ENCODE measurements at places on chromosomes 16 and 17.
A peak's percentile ranks its signal among the peaks of the same experiment; 100 is the strongest.

DNA sequence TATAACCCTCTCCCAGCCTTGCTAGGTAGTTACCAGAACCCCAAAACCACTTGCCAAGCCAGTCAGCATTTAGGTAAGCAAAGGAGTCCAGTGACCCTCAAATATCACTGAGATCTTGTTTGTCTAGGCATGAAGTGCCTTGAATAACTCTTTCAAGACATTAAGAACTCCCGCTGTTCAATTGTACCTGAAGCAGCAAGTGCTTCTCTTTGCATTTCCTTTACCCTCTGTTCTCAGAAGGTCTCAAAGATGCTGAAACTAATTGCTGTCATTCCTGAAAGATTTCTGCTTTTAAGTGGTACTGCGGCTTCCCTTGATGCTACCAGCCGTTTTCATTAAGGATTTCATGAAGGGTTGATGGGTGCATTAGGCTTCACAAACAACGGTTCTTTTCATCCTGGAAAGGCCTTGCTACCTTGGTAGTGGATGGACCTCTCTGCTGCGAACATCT lies 142.7 kb downstream of the PITPNC1 start:
- DNase-seq = no peak

DNA sequence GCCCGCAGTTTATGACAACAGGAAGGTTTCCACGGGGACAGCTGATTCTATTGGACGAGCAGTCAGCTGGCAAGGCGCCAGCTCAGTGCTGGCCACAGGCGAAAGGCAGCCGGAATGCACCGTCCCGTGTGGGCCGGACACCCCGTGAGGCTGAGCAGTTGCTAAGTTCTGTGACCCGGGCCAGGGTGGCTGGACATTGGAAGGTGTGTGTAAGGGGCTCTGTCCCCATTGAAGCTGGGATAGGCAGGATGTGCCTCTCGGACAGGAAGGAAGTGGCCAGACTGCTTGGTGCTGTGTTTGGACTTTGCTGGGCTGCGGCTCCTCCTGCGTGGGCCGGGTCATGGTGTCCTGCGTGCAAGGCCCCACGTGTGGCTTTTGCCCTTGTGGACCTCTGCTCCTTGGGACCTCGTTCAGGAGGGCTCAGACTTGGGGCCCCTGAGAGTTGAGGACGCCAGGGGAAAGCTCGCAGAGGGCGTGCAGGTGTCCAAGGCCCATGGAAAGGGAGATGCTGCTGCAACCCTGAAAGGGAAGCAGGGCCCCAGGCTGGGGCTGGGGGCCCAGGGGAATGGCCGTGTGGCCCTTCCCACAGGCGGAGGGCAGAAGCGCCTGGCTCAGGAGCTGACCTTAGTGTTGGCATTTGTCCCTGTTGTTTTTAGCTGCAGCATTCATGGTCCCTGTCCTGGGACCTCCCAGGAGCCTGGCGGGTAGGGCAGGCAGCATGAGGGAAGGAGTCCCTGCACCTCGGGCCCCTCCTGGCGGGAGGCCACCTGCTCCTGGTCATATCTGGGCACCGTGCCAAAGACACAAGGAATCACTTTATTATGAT lies 10.0 kb downstream of the BAIAP2 start:
- DNase-seq = peak; percentile 42

GRCh38 chr16:74169687-74170376 lies 126.8 kb upstream of the PSMD7 start:
- DNase-seq = peak; percentile 25

DNA sequence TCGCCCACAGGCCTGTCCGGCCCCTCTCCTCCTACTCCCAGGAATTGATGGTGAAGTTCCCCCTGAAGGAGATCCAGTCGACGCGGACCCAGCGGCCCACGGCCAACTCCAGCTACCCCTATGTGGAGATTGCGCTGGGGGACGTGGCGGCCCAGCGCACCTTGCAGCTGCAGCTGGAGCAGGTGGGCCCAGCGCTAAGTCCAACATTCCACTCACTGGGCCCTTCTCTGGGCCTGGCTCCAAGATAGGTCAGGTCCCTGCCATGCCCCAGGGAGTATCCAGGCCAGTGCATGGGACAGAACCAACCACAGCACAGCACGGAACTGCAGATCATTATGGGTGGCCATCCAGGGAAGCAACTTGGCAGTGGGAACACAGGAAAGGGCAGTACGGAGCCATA lies 9.9 kb upstream of the ALKBH5 start:
- no peak for DNase-seq

GRCh38 chr17:27345141-27345904 lies 51.4 kb downstream of the WSB1 start:
- no peak for DNase-seq

DNA sequence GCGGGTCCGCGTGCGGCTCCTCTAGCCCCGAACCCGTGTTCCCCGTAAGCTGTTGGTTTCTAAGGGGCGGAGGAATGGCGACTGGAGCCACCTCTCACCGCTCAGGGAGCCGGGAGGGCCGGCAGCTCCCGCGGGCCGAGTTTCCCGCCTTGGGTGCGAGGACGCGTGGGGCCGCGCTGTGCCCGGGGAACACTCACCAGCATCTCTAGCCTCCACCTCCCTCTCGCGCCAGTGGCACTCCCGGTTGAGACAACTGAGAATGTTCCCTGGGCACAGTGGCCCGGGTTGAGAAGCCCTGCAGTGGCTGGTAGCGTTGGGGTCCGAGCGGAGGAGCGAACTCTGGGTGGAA lies 560 bp downstream of the TELO2 start:
- no peak for DNase-seq

DNA sequence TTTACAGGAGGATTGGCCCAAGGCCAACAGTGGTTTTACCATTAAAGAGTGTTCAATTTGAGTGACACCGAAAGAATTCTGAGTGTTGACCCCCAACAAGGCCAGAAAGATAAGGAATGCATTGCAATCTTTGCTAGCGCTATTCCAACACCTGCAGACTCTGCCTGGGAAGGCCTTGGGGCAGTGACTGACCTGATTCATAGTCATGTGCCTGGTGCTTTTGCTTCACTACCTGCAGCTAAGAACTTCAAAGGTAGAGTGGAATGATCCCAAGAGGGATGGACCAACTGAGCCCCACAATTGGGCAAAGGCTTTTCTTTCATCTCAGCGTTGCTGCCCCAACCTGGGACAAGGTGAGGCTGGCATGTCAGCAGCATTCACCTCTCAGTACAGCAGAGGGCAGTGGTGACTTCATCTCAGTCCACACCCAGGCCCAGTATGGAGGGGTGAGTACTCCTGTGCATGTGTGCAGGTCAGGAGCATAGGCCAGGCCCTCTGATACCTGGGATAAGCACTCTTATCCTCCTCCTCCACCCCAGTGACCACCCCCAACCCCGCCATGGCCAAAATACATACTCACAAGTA lies 149.6 kb upstream of the GNAO1 start:
- DNase-seq = no peak

Data from fibroblast of skin of right biceps (primary cell).